ENCODE measurements at places on chromosomes 3 and 15.
A peak's percentile ranks its signal among the peaks of the same experiment; 100 is the strongest.

GRCh38 chr3:5188419-5189221 is 1.1 kb downstream of the EDEM1 start:
- peak; percentile 68 for DNase-seq

- DNase-seq: peak; percentile 31
Measured at GRCh38 chr3:9649791-9650521, 651 bp downstream of the MTMR14 start.

DNA sequence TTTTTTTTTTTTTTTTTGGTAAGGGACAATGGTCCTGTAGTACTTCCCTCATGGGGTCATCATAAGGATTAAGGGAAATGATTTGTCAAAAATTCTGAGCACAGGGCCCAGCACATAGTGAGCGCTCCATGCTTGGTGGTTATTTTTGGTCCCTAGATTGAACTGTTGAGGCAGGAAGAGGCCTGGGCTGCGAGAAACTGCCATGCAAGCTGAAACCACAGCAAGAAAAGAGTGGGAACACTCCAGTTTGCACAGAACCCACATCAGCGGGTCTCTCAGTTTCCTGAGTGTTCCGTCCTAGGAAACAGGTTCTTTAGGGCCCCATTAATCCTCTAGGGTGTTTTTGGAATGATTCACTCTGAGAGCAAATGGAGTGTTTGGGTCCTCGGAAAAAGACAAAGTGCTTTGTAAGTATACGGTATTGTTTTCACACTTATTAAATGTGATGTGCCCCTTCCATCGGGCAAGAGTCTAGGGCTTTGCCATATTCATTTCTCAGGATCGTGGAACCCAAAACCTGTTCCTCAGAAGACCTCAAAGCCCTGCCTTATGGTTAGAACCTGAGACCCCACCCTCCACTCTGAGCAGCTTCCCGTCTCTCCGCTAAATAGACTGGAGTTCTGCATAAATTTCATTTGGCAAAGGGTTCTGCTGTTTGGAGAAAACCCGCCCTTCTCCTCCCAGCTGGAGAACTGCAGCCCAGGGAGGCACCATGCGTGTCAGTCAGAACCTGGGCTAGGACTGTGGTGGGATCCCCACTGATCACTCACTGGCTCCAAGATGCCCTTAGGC is 60.4 kb downstream of the SPSB4 start:
- no peak for DNase-seq

- no peak for DNase-seq
Measured at GRCh38 chr15:68045289-68046265, 8.5 kb upstream of the PIAS1 start.

GRCh38 chr3:141656771-141657170 is 81.3 kb upstream of the RNF7 start:
- DNase-seq: no peak

- no peak for DNase-seq
Measured at GRCh38 chr15:79539401-79539800, 107.3 kb downstream of the MINAR1 start.

GRCh38 chr3:125054449-125055329 is 1.1 kb downstream of the HEG1 start:
- DNase-seq: peak; percentile 63

DNA sequence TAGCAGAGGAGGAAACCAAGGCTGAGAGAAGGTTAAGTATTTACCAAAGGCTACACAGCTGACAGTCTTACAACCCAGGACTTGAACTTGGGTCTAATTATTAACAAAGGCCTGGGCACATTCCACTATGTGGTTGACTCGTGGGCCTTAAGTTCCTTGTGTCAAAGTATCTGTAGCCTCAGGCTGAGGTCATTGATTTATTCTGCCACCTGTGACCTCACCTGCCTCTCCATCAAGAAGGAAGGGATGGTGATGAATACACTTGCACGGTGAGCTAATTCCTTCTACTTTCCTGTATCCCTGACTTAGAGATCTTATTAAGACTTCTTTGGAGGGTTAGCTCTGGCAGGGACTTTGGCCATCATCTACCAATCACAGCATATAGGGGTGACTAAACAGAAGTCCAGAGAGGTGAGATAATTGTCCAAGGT is 19.9 kb upstream of the LRRC58 start:
- DNase-seq: no peak

- DNase-seq: no peak
Measured at GRCh38 chr3:18469775-18470174, 44.6 kb upstream of the SATB1 start.

GRCh38 chr3:61809879-61810278 is 248.5 kb downstream of the PTPRG start:
- no peak for DNase-seq

DNA sequence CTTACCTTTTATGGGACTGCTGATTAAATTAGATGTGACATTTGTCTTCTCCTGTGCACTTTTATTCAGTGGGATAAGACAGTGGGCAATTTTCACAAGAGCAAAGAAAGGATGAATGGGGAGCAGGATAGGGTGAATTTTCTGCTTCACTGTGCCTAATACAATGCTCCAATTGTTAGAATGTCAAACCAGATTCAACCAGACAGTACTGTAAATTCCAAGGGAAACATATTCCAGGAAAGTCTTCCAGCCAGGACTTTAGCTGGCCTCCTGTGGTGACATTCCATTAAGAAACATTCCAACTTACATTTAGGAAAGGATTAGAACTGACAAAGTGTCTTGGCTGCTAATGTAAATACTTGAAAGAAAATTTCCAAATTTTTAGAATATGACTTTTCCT is 100.1 kb upstream of the PROK2 start:
- DNase-seq: no peak

- no peak for DNase-seq
Measured at GRCh38 chr3:96201463-96201862, 612.9 kb upstream of the EPHA6 start.

DNA sequence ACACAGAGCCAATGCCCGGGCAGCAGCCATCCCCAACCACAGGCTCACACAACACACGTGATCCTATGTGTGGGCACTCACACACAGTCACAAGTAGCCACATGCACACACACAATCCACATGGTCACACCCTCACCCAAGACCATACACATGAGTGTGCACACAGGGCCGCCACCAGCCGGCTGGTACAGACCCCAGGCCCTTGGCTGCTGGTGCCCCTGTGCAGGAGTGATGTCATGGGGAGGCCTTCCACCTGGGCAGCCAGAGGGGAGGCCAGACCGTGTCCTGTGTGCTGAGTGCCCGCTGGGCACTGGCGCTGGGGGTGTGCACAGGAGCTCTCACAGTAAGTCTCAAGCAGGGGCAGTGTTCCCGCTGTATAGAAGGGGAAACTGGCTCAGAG is 36.9 kb downstream of the DNAJB8 start:
- DNase-seq: no peak

GRCh38 chr15:78308422-78309032 is 9.1 kb upstream of the SKIC8 start:
- DNase-seq: peak; percentile 47

DNA sequence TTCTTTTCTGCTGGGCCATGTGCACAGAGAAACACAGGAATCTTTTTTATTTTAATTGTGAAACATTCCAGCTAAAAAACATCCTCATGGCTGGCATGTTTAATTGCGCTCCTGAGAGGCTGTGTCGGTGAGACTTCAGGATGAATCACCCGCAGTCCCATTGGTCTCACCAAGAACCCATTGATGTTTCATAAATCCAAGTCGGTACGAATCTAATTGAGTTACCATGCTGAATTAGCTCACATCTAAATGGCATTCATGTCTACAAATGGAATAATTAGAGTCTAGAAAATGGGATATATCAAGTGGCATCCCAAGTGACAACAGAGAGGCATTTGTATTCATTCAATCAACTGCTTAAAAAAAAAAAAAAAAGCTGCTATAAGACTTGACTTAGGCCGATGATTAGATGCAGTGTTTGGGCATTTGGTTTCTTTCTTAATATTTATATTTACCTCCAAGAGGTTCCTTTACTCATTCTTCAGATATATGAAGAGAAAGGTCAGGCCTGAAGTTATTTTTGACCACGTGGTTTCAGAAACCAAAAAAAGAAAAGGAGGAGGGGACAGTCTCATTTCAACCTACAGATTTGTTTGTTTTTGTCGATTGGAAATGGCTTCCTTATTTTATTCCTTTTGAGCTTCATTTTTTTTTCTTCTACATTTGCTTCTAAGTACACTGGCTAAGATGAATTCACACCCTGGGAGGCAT is 79.1 kb upstream of the FOXB1 start:
- no peak for DNase-seq

GRCh38 chr3:120101624-120102023 is 7.4 kb upstream of the GSK3B start:
- DNase-seq: no peak

DNA sequence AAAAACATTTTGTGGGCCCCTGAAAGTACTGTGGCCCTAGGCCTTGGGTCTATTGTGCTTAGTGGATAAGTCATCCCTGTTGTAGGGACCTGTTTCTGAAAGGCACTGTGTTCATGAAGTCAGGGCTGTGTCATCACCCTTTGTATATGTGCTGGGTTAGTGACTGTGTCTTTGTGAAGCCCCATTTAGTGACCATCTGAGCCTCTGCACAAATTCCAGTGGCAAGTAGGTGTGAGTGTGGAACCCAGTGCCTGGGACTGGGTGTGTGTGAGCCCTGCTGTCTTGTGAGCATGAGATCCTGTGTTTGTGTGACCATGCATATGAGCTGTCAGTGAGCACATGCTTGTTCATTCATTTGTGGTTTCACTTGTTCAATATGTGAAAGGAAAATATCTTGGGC is 1.2 kb upstream of the HYAL1 start:
- DNase-seq: no peak

DNA sequence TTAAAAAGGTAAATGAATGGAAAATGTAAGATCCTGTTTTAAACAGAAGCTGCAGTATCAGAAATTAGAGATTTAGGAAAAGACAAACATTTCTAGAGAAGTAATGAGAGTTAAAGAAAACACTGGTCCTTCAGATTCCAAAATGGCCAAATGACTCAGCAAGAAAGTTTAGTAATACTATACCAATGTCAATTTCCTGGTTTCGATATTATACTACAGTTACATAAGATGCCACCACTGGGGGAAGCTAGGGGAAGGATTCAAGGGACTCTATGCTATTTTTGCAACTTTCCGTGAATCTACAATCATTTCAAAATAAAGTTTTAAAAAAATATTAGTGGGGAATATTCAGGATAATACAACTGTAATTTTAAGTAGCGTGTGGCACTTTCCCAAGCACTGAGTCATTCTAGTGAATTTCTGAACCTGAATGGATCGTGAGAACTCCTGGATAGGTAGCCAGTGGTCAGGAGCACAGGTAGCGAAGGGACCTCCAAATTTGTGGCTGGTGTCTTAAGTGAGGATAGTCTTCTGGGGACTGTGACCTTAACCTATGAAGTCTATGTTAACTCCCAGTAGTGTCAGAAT is 37.6 kb downstream of the TMCC1 start:
- DNase-seq: no peak

- no peak for DNase-seq
Measured at GRCh38 chr3:71846185-71846584, 61.2 kb upstream of the PROK2 start.

GRCh38 chr3:57927916-57928315 is 80.3 kb upstream of the FLNB start:
- DNase-seq: no peak

GRCh38 chr3:36215241-36215640 is 165.1 kb upstream of the STAC start:
- no peak for DNase-seq

- DNase-seq: peak; percentile 79
Measured at GRCh38 chr3:71064291-71064955, 519.1 kb downstream of the FOXP1 start.

DNA sequence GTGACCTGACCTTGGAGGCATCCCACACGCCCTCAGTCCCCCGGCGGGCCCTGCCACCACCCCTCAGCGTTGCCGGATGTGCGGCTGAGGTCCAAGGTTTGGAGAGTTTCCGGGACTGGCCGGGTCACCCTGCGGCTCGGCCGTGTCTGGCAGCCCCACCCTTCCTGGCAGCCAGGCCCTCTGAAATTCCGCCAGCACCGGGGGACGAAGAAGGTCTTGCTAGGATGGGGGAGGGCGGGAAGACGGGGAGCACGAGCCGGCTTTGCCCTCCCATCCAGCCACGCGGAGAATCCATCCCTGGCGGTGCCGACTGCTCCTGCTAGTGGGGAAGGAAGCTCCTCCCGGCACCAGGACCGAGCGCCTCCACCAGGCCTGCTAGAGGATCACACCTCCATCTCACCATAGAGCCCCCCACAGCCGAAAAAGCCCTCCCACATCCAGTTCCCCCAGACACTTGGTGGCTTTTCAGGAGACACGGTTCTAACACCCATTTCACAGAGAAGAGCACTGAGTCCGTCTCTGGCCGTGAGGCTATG is 81.5 kb downstream of the CPN2 start:
- DNase-seq: no peak

DNA sequence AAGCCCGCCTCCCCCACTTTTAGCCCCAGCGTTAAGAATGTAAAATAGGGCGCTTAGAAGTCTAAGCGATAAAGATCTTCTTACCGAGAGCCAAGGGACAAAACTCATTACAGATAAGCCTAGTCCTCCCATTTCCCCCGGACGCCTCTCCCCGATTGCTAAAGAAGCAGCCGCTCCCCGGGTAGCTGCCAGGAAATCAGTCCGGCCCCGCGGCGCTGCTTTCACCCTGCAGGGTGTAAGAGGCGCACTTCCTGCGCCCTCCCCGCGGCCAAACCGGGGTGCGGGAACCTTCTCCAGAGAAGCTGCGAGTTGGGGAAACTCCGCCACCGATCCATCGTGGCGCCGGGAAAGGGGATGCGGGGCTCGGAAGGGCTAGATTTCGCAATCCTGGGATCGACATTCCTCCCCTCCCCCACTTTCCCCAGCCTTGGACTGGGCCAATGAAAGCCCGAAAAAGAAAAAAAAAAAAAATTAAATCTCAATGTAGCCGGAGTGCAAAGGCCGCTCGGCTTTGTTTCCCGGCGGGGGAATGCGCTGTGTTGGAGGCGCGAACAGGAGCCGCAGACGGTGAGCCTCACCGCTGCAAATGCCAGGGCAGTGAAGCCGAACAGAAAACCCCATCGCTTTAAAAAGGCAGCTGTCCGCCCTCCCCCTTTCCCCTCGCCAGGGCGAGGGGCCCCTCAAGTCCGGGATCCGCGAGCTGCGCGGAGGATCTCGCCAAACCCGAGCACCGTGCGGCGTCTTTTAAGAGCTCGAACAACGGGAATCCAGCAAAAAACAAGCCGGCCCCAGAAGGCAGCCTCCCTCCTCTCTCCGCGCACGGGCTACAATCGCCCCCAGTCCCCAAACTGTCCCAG is 626 bp upstream of the PTPRG start:
- DNase-seq: no peak

- DNase-seq: no peak
Measured at GRCh38 chr15:58524247-58524646, 92.5 kb downstream of the LIPC start.
